ENCODE measurements at places on chromosomes 6 and 20.

- no peak for DNase-seq
These were observed 303.9 kb downstream of the CDKAL1 start for GRCh38 chr6:20838113-20838512.

GRCh38 chr20:385448-385847 lies 4.9 kb downstream of the TRIB3 start:
- no peak for DNase-seq

GRCh38 chr6:117487821-117488220 lies 5.3 kb downstream of the DCBLD1 start:
- DNase-seq, result no peak

DNA sequence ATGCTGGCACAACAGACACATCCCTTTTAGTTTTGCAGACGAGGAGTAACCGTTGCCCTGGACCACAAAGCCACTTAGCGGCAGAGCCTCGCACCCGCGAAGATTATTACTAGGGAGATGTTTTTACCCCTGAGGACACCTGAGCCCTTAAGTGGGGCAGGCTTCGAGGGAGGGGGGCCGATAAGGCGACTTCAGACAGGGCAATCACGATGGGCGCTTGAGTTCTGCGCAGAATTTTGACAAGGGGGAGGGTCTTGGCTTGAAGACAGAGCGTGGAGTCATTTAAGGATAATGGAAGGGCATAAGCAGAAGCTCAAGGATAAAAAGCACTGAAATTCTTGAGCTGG lies 650 bp upstream of the TTK start:
- DNase-seq, result peak; percentile 41

GRCh38 chr6:151002057-151002450 lies 136.6 kb downstream of the MTHFD1L start:
- DNase-seq, result no peak

DNA sequence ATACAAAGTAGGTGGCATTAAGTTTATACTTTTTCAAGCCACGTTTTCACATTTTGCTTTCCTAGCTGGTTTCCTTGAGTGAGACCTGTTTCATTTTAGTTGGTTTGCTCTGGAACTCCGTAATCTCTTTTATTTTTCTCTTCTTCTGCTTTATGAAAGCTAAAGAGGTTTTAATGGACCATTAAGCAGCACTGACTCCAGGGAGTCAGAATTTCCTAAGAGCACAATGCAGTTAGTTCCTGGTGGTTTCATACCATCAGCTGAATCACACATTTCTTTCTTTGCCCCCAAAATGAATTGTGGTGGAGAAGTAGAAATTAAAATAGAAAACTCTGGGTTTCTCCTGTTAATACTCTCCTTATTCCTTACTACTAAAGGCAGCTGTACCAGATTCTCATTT lies 3.4 kb downstream of the OPN5 start:
- DNase-seq, result no peak

GRCh38 chr6:112233847-112234246 lies 20.5 kb downstream of the LAMA4 start:
- DNase-seq, result no peak

DNA sequence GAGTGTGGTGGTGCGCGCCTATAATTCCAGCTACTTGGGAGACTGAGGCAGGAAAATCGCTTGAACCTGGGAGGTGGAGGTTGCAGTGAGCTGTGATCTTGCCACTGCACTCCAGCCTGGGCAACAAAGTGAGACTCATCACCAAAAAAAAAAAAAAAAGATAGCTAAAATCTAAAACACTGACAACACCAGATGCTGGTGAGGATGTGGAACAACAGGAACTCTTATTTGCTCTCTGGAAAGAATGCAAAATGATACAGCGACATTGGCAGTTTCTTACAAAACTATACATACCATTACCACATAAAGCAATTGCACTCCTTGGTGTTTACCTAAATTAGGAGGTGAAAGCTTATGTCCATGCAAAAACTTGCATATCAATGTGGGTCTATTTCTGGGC lies 63.5 kb upstream of the SMIM29 start:
- DNase-seq, result no peak

GRCh38 chr20:17571153-17571527 lies 1.3 kb downstream of the DSTN start:
- no peak for DNase-seq

DNA sequence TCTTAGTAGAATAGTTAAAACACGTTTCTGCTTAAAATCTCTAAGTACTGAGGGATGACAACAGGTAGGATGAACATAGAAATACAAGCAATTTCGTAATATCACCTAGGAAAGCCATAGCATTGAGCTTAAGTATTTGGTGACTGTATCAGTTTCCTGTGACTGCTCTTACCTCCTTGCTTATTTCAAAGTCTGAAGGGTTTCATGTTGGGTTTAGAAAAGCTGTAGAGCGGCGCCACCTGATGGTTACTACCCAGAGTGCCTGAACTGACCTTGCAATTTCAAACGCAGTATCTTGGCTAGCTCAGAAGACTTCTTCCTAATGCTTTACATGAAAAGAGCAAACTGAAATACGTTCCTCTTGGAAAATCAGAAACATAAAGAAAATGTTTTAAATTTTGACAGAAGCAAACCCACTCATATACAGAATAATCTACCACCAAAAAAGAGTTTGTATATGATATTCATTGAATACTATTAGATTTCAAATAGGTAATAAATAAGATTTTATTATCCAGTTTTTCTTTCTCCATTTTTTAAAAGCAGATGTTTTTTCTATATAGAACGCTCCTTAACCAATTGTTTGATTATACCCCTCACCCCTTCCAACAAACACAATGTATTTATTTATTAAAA lies 82.3 kb upstream of the RIPOR2 start:
- DNase-seq, result no peak

DNA sequence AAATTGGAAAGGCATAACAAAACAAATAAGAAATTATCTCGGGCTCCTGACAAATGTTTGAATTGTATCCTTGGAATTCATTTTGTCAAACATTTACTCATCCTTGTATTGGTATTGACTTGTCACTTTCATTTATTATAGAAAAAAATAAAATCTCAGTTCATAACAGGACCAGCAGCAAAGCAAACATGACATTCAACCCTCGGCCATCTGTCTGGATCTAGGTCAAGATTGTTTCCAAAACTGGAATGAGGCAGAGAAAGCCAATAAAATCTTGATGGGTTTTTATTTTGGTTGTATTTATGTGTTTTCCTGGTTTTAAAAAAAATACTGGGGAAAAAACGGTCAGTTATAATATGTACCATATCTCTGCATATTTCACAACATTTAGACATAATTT lies 42.9 kb upstream of the FABP7 start:
- no peak for DNase-seq

GRCh38 chr6:134564705-134565104 lies 246.8 kb upstream of the SGK1 start:
- no peak for DNase-seq

DNA sequence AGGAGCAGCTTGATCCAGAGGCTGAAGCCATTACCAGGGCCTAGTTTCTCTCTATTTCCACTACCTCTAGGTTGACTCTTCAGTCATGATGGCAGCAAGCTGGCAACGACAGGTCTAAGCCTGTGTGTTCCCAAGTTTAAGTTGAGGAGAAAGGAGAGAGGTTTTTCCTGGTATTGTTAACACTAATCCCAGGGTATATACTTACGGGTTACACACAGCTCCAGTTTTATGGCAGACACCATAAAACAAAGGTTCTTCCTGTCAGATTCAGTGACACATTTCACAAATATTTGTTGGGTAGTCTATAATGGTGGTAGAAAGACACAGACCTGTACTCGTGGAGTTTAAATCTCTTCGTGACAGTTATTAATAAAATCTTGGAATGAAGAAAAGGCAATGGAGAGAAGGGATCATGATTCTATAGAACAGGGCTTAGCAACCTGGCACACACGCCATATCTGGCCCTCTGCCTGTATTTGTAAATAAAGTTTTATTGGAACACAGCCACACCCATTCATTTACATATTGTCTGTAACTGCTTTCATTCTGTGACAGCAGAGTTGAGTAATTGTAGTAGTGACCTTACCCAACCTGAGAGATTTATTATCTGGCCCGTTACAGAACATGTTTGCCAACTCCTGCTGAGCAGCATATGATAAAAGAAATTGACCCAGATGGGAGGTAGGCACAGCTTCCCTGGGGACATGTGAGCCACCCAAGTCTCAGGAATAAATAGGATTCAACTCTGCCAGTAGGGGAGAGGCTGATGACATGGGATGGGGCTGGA lies 323.3 kb downstream of the CDH4 start:
- DNase-seq, result no peak

GRCh38 chr20:11880680-11881079 lies 37.0 kb upstream of the BTBD3 start:
- no peak for DNase-seq

DNA sequence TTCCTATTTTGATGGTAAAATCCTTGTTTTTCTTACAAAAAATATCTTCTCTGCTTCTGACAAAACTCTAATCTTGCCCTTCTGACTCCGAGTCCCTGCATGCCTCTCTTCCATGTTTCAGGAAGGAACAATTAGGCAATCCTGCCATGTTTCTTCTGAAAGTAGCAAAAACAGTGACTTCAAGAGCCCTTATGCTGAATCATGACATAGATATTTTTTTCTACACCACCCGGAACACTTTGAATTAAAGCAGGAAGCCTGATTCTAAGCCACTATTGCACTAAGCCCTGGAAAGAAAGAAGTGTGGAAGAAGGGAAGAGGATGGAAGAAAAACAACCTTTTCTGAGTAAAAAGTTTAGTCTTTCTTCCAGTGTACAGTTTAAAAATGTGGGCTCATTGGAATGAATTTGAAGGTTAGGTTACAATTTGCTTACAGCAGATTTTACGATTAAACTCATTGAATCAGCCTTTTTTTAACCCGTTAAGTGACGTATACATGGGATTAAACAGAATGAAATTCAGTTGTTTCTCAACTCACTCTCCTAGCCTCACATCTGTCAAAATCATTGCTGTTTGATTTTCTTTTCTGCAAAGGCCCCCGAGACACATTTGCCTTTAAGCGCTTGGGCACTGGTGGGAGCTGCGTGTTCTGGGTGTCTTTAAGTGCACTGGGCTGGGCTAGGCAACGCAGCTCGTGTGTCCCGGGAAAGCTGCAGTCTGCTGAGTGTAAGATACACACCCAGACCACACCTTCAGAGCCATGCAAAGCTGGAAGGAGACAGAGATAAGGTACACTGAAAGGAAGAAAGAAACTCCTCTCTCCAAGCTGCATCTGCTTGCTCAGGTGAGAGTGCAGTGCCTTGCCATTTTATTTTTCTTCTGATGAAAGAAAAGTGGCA lies 159.4 kb upstream of the CITED2 start:
- DNase-seq, result no peak

DNA sequence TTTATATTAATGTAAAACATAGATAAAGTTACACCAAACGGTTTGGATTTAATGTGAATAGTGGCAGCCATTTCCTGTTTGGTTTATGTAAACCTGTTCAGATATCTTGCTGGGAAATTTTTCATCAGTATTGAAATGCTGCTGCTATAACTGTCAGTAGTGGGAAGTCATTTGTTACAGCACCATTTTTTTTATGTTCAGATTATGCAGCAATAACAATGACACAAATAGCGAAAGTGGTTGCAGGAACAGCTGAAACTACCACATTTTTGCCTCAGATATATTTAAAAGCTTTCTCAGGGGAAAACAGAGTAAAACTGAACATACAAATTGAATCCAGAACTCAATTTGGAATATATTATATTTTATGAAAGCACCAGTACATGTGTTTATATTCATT lies 128.8 kb upstream of the SIM1 start:
- no peak for DNase-seq

DNA sequence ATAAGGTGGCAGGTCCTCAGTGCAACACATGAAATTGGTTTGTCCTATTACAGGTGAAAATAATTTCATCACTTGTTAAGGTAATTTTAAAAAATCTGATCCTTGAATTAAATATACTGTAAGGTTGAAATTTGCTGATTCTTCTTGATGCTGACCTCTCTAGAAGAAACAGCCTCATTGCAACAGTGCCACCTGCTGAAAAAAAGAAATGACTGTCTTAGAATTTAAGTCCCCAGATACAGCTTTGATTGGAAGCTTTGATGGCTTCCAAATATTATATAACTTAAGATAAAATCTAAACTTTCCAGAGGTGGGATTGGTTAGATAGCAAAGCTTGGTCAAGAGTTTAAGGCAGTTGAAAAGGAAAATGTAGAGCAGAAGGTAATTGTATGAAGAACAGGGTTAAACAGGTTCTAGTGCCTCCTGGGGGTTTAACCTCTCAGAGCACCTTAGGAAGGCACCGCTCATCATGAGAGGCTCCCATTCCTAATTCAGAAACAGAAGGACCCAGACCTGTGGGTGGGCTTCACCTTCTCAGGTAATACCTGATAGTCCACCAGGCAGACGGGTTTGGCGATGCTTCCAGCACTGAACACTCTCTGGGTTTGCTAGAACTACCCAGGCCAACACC lies 401.0 kb downstream of the PAX1 start:
- peak; percentile 17 for DNase-seq

- no peak for DNase-seq
These were observed 24.5 kb downstream of the GABRR2 start for GRCh38 chr6:89290401-89291155.

GRCh38 chr6:91149956-91150705 lies 563.3 kb upstream of the MAP3K7 start:
- no peak for DNase-seq

DNA sequence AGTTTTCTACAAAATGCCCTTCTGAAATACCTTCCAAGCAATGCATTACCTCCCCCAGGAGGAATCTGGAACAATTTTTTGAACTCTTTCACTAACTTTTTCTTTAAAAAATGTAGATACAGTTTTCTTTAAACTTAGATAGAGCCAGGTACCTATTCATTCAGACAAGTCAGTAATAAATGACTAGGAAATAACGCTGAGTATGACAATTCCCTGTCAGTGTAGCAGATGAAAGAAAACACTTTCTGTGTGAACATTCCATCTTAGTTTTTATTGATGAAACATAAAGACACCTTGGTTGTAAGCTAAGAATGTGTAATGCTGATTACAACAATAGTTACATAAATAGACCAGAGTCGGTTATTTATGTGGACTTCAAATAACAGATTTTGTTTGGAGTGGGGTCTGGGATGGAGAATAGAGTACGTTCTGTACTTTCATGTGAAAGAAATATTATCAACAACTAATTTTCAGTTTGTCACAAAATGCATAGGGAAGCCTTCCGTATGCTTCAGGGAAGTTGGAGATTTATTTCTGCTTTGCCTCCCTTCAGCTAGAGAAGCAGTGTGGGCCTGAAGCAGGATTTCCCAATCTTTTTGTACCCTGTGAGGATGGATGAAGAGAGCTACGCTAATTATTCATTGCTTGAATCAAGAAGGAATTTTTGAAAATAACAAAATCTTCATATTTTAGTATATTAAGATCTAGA lies 19.2 kb upstream of the QKI start:
- DNase-seq, result no peak

DNA sequence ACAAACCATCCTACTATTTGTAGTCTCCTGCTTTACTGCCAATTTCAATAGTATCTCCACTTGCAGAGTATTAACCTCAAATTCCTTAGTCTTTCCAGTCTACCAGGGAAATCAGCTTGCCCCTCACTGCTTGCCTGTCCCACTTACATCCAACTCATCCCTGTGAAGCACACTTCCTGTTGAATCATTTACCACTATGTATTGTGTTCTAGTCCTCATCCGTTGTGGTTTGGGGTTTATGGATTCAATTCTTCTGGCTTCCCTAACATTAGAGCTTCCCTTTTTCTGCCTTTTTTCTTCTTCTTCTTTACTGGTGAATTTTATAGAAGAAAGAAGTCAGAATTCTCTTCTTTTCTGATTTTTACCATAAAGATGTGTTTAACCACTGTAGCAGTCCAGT lies 5.1 kb upstream of the TXLNB start:
- DNase-seq, result no peak

GRCh38 chr6:38176797-38177751 lies 357.5 kb downstream of the ZFAND3 start:
- DNase-seq, result no peak

Data from NCI-H446 (cell line).